Subcutaneous preadipocyte (primary cell): ENCODE measurements at places on chromosomes 7 and 10. TPM values are rescaled to one million over a fixed set of nuclear protein-coding genes. Genes with fewer than 3 reads are reported as not detected.

Gene FXYD4
- total RNA-seq = not detected in 2 replicates

Gene VAX1
- total RNA-seq = not detected in 2 replicates

Gene CALHM3
- 0.39 and 1.1 TPM in 2 replicates for total RNA-seq

Gene PHKG1
- total RNA-seq = 1.2 and 1.8 TPM in 2 replicates

Gene MEOX2
- total RNA-seq = 2.5 and 4.0 TPM in 2 replicates

Gene STEAP1B
- total RNA-seq = 22.8 and 52.0 TPM in 2 replicates

Gene UTF1
- not detected in 2 replicates for total RNA-seq
